GM06990 (cell line): ENCODE measurements at places on chromosomes 6 and 20.

GRCh38 chr6:45647341-45648261, 269.9 kb upstream of the SUPT3H start:
- no peak for DNase-seq

DNA sequence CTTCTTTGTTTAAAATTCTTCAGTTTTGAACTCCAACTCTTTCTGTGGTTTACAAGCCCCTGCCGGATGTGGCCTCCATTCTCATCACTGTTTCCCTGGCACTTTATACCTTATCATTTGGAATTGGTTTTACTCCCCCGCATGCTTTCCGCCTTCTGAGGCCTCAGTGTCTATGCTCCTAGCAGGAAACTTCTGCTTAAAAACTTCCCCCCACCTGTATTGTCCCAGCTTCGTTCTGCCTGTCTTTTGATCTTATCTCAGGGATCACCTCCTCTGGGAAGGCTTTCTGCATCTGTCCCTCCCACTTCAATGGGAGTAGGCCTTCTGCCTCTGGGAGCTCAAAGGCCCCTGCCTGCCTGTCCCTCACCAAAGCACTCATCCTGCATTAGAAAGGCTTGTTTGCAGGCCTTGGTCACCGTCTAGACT, 3.4 kb upstream of the ANGPT4 start:
- no peak for DNase-seq

DNA sequence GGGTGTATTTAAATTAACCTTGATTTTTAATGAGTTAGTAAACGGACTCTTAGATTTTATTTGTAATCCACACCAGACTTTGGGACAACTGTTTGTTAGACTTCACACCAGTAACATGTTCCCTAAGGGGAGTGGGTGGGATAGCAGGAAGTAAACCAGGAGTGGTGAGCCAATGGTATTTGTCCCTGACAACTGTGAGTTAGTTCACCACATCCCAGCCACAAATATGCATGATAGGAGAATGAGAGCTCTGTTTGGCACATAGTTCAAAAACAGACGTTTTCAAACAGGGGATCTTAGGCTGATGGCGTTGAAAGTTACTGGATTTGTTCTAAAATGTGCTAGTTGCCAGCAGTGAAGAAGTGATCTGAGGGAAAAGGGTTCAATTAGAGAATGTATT, 18.7 kb upstream of the COL10A1 start:
- DNase-seq = no peak

- DNase-seq = no peak
Measured at GRCh38 chr6:69555088-69555638, 241.6 kb downstream of the LMBRD1 start.

- no peak for DNase-seq
Measured at GRCh38 chr6:117989086-117989485, 82.0 kb downstream of the SLC35F1 start.

GRCh38 chr20:56157530-56158203, 90.9 kb upstream of the MC3R start:
- no peak for DNase-seq
